ENCODE measurements at places on chromosomes 2 and 18.
A peak's percentile ranks its signal among the peaks of the same experiment; 100 is the strongest.

DNA sequence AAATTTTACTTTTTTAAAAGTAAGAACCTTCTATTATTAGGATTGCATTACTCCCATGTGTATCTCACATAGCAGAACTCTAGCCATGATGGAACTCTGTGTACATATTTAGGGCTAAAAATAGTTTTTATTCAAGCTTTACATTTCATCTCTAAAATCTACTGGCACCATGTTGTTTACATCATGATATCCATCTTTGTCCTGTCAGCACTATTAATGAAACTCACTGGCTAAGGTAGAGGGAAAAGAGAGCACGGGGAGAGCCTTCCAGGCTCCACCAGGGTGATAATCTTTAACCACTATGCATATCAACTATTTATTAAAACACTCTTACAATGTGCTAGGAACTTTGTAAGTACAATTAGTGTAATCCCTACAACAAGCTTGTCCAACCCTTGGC lies 34.7 kb downstream of the RAD51AP2 start:
- no peak for DNase-seq

DNA sequence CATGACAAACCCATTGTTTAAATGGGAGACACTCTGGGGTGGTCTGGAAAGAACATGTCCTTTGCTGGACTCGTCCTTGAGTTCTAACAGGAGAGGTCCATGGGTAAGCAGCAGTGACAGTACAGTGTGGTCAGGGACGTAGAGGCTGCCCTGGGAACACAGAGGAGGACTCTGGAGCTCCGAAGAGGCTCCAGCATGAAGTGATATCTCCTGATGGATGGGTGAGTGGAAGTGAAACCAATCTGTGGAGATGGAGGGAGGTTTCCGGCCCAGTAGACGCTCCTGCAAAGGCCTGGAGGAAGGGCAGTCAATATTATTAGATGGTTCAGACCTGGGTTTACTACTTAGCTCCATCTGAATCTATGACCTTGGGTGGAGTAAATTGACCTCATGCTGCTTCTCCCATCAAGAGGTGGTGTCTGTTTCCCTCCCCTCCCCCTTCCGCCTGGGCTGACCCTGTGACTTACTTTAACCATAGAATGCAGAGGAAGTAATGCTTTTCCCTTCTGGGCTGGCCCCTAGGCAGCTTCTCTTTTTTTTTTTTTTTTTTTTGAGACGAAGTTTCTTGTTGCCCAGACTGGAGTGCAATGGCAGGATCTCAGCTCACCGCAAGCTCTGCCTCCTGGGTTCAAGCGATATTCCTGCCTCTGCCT lies 2.3 kb upstream of the TFCP2L1 start:
- no peak for DNase-seq

DNA sequence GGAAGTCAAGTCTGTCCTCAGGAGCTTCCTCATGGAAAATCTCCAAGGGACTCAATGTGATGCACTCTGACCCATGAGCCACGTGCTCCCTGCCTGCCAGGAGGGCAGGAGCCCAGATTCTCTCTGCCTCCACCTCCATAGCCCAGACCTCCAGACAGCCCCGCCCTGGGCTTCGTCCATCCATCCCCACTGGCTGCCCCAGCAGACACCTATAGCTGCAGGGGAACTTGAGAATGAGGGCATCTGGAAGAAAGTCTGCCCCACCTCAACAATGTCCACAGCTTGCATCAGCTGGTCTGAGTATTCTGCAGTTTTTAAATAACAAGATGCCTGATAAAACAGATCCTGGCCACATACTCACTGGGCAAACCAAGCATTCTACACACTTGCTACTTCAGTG lies 418.8 kb upstream of the SMIM21 start:
- DNase-seq = no peak

GRCh38 chr2:241558532-241559322 lies at the start of gene BOK:
TSS of gene BOK (plus strand) at chr2:241558745. CDS start at chr2:241559484, 739 bp downstream.
- peak; percentile 73 for DNase-seq

DNA sequence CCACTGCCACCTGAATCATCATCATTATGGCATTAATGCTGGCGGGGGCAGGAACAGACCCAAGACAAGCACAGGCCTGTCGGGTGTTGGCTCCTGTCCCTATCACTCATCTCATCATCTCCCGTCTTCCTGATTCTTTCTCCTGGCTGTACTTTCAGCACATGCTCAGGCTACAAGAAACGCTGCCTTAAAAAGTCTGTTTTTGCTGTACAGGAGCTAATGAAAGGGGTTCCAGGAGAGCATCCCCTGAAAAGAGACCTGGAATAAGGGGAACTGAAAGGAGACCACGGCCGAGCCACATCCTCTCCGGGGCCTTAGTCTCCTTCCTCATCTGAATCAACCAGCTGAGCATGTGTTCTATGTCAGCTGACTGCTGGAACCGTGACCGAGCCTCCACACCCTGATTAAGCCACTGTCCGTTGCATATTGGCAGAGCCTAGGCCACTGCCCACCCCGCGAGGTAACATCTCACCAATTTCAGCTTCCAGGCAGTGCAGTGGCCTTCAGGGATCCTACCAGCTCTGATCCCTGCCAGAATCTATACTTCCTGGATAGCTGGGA lies 62.6 kb downstream of the DNMT3A start:
- no peak for DNase-seq

- DNase-seq = no peak
Observed at GRCh38 chr18:64444819-64445218, 295.9 kb upstream of the LINC00305 start.

GRCh38 chr2:24418166-24418841 lies 58.0 kb upstream of the ITSN2 start:
- no peak for DNase-seq

Data from nephron progenitor cell (in vitro differentiated cells).